ENCODE measurements at places on chromosomes 16 and 17.

DNA sequence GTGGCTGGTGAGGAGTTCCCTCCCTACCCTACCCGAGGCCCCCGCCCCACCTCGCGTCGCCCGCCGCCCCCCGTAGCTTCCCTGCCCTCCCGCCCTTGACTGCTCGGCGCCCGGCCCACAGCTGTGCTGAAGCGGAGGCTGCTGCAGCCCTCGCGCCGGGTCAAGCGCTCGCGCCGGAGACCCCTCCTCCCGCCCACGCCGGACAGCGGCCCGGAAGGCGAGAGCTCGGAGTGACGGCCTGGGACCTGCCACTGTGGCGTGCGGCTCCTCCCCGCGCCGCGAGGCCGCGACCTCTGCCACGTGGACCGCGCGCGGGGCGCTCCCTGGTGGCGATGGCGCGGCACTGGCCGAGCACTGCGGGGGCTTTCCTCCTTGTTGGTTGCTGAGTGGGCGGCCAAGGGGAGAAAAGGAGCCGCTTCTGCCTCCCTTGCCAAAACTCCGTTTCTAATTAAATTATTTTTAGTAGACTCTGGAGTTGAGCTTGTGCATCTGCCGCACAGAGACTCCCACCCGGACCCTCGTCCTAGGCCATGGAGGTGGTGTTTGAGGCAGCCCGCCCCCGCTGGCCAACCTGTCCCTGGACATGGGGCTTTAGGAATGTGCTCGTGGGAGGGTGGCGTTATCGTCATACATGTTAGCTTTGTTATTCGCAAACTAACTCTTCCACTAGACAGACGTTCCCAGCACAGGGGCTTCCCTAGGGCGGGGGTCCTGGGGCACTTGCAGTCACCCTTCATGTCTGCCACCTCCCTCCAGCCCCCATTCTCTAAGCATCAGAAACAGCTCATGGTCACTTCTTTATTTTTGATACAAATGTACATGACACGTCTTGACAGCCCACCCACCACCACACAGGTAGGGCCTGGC, 4.4 kb downstream of the TP53I13 start:
- DNase-seq = peak; percentile 73

- no peak for DNase-seq
These were observed 9.5 kb upstream of the KSR1 start for GRCh38 chr17:27446569-27447301.

- no peak for DNase-seq
These were observed 21.2 kb upstream of the LRRC37A start for GRCh38 chr17:46273541-46274236.

DNA sequence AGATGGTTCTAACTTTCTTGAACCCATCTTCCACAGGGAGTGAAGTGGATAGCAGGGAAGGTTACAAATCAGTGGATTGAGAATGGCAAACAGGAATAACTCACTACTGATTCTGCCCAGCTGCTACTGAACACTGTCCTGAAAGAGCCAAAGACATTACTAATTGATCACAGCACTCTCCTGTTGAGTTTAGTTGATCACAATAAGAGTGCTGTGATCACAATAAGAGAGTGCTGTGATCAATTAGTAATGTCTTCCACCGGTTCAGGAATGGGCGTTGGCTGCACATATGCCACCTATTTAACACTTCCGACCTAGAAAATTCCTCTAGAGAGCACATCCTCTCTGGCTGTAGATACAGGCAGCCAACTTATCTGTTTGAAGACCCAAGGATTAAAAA, 11.4 kb downstream of the CFAP97D1 start:
- no peak for DNase-seq

DNA sequence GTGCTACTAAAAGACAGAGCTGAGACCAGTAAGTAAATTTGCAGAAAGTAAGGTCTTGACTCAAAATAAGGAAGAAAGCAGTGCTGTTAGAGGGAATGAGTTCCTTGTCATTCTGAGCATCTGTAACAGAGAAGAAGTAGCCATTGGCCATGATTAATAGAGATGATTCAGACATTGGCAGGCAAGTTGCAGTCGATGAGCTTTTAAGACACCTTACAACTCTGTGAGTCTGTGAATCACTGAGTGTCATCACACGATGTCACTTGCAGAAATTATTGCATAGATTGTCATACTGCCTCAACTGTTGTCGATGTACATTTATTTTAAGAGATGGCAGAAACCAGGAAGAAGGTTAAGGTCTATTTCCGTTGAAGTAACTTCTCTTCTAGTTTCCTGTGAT, 201.1 kb upstream of the CDH13 start:
- DNase-seq = no peak

DNA sequence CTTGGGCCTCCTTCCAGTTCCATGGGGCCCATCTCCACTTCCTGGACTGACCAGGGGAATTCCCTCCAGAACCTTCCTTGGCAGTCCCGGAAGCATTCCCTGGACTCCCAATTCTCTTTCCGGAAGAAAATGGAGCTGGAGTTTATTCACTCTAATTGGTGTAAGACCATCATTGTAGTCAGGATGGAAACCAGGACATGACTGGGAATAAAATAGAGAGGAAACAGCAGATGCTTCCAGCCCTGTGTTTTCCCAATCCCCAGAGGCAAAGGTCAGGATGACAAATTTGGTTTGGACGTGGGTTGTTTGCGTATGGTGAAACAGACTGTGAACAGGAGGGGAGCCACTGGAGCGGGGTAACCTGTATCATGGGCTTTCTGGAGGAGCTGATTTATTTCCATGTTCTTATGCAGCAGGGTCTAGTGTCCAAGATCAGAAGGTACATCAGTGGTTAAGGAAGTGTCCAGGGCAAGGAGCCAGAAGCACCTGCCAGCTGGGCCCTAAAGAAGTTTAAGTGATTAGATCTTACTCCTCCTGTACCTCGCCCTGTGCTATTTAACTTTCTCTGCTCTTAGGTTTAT, 8.5 kb upstream of the LONP2 start:
- no peak for DNase-seq

- DNase-seq = no peak
These were observed 4.5 kb upstream of the NR1D1 start for GRCh38 chr17:40104594-40105486.

GRCh38 chr17:35797918-35798317, 2.5 kb upstream of the MMP28 start:
- no peak for DNase-seq

GRCh38 chr17:2814481-2815341, 18.5 kb downstream of the RAP1GAP2 start:
- DNase-seq = peak; percentile 87

- no peak for DNase-seq
These were observed 320 bp upstream of the KRTAP4-2 start for GRCh38 chr17:41178341-41178740.

DNA sequence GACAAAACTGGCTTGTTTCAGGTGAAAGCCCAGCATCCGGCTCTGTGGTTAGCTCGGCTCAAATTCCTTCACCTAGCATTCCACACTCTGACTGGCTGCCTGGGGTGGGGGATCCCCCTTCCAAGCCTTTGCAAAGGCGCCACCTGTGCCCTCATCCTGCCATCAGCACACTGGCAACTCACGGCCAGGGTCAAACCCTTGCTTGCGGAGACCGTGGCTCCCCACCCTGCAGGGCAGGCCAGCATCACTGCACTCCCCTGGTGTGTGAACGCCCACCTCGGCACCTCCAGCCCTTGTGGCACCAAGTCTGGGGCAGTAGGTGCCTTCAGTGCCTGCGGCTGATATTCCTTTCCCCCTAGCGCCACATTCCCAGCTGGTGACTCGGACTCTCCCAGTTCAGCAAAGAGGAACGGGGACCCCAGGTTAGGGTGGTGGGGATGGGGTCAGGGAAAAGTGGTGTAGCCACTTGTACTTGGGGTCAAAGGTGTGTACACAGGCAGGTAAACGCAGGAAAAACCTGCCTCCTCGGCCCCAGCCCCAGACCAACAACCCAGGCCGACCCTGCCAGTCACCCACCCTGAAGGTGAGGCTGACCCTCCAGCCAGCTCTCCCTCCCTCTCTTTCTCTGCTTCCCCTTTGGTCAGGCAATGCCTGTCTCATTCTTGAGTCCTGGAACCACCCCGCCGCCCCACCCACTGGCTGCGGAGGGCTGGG, 1.1 kb downstream of the FLII start:
- peak; percentile 44 for DNase-seq

GRCh38 chr16:457732-458400, 32.4 kb downstream of the RAB11FIP3 start:
- DNase-seq = no peak

DNA sequence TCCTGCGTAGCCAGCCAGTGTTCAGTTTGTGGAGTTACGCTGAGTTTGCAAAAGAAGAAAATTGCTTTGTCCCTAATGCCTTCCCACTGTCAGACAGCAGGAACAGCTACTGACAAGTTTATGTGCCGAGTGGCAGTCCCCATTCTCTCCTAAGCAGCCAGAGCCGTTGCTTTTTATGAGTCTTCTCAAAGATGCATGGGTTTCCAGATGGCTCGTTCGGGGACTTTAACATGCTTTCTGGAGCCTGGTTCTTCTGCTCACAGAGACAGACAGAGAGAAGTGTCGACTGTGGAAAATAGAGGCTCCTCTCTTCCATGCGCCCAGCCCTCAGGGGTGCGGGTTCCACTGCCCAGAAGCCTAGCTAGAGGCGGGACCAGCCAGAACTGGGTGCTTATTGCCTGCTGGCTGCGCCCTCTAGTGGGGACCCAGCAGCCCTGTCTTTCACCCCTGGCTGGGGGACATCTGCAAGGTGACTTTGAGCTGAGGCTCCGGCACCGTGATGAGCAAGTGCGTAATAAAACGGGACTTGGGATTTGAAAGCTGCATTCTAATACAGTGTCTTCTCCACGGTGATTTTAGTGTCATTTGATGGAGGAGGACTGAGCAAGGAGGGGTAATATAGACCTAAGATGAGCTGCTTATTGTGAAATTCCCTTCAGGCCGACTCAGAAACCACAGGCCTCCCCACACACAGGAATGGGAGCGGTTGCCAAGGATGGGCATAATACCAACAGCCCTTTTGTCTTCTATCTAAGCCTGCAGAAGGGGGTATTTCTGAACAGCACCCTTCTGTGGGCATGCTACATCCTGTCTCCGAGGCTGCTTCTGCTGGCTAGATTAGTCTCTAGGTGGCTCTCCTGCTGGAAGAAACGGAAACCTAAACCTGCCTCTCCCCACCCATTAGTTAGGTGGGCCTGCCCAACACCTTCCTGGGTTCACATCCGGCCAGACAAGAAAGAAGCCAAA, 73.1 kb downstream of the CCDC182 start:
- DNase-seq = peak; percentile 79

Data from activated CD4-positive, alpha-beta T cell treated with anti-CD3 and anti-CD28 coated beads for 48 hours (primary cell).